ENCODE measurements at places on chromosomes 6 and 20. TPM values are rescaled to one million over a fixed set of nuclear protein-coding genes. Genes with fewer than 3 reads are reported as not detected.

HLA-DRB1 gene
- total RNA-seq = not detected

NOX3 gene
- total RNA-seq = not detected

TFAP2B gene
- total RNA-seq = not detected

BPIFB3 gene
- not detected for total RNA-seq

COL19A1 gene
- total RNA-seq = not detected

LAMA4 gene
- total RNA-seq = 1.4 TPM

UNC5CL gene
- total RNA-seq = 0.34 TPM

EPHA7 gene
- 0.18 TPM for total RNA-seq

GSTA3 gene
- total RNA-seq = not detected

KIAA1755 gene
- total RNA-seq = 0.13 TPM

PRSS16 gene
- total RNA-seq = 2.5 TPM

TXLNB gene
- total RNA-seq = not detected

PROCR gene
- 153 TPM for total RNA-seq

LGSN gene
- 2.3 TPM for total RNA-seq

HLA-DRB5 gene
- not detected for total RNA-seq

TREML1 gene
- total RNA-seq = not detected

GINS1 gene
- total RNA-seq = 32.2 TPM

CYP39A1 gene
- total RNA-seq = not detected

SLC35D3 gene
- not detected for total RNA-seq

HLA-DRA gene
- not detected for total RNA-seq

PACRG gene
- total RNA-seq = not detected

EYS gene
- 0.07 TPM for total RNA-seq

TBX18 gene
- 16.0 TPM for total RNA-seq

CST2 gene
- 0.25 TPM for total RNA-seq

SLC17A1 gene
- not detected for total RNA-seq

HLA-DQA1 gene
- not detected for total RNA-seq

SASH1 gene
- 2.2 TPM for total RNA-seq

MROH8 gene
- total RNA-seq = 1.7 TPM

VEGFA gene
- total RNA-seq = 38.4 TPM

POLR1H gene
- 29.5 TPM for total RNA-seq

Data from A549 treated with GW870086 at 1 μM for 4 hours (cell line).